Common myeloid progenitor, CD34-positive (primary cell): ENCODE measurements at places on chromosomes 1 and 21.

GRCh38 chr1:189538271-189538670 is 939.4 kb downstream of the BRINP3 start:
- DNase-seq, result no peak

GRCh38 chr1:174161813-174162212 is 2.5 kb downstream of the RABGAP1L start:
- no peak for DNase-seq

DNA sequence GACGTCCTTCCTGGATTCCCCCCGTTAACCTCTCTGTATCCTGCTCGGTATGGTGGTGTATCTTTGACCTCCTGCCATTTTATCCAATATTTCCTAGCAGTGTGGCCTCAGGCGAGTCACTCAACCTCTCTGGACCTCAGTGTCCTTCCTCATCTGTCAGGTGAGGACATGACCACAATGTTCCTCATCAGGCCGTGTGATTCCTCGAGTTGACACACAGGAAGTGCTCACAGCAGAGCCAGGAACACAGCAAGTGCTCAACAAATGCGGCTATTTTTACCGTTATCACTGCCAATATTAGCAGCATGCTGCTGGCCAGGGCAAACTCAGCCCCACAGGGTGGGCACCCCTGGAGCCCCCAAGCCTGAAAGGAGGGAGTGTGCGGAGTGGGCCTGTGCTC is 450.2 kb downstream of the KIF26B start:
- no peak for DNase-seq

GRCh38 chr1:16979475-16980327 is 719 bp downstream of the MFAP2 start:
- peak; percentile 34 for DNase-seq

DNA sequence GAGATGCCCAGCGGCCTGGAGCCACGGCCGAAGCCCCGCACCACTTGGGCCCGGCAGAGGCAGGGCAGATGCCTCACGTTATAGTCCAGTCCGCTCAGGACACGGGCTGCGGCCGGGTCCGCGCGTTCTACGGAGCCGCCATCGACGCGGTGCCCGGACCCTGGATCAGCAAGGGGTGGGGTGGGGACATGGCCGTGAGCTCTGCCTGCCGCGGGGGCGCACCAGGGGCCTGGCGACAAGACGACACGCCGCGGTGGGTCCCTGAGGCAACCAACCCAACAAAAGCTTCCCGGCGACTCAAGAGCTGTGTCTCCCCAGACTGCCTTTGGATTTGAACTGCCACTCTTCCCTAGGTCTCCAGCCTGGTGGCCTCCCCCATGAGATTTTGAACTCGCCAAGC is 211.4 kb upstream of the GREM2 start:
- DNase-seq, result no peak

- no peak for DNase-seq
Measured at GRCh38 chr1:34863501-34863900, 4.0 kb upstream of the SMIM12 start.

DNA sequence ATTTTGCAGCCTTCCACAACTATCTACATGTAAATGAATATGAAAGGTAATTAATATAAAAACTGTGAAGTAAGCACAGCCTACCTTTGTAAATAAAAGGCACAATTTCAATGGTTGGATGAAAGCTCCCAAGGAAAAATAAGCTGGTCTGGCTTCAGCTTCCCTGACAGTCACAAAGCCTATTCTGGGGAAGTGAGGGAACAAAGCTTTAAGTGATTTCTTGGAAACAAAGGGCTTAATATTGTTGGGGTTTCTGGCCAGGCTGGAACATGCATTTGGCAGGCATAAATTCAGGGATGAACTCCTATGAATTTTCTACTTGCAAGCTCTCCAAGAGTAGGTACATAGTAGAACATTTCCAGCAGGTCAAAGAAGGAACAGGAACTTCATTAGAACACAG is 17.3 kb downstream of the BCAS2 start:
- DNase-seq, result no peak

DNA sequence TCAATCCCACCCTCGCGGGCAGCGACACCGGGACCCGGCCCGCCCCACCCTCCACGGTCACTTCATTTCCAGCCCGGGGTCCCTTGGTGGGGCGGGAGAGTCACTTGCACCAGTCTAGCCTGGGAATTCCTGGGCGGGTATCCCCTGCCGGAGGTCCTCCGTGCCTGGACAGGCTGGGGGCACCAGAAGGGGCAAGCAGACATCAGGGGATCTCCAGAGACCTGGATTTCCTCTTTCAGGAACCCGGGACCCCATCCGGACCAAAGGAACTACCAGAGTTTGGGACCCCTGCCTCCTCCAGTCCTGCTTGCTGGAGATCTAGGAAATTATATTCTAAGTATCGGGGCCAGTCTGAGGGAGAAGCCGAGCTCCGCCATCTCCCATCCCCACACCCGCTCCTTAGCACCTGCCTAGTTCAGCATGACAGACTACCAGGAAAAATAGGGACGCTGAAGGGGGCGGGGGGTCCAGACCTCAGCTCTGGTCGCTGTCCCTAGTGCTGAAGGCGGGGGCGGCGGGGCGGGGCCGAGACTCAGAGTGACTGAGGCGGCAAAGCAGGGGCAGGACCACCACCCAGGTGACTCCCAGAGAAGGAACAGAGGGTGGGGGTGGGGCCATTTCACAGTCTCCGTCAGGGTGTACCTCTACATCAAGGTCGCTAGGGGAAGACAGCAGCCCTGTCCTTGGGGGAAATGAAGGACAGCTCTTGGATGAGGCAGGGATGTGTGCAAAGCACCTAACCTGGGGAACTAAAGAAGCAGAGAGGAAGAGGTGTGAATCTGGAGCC is 832 bp downstream of the HCN3 start:
- DNase-seq, result peak; percentile 66

GRCh38 chr21:42847051-42847707 is 32.2 kb downstream of the WDR4 start:
- no peak for DNase-seq
